NCI-H1930 (cell line): ENCODE measurements at places on chromosomes 1 and 21.

- DNase-seq = no peak
Observed at GRCh38 chr1:236429715-236430274, 35.7 kb downstream of the EDARADD start.

GRCh38 chr1:32126770-32127169 lies 18.9 kb downstream of the KPNA6 start:
- no peak for DNase-seq

GRCh38 chr1:171772312-171772711 lies 9.1 kb upstream of the METTL13 start:
- no peak for DNase-seq

DNA sequence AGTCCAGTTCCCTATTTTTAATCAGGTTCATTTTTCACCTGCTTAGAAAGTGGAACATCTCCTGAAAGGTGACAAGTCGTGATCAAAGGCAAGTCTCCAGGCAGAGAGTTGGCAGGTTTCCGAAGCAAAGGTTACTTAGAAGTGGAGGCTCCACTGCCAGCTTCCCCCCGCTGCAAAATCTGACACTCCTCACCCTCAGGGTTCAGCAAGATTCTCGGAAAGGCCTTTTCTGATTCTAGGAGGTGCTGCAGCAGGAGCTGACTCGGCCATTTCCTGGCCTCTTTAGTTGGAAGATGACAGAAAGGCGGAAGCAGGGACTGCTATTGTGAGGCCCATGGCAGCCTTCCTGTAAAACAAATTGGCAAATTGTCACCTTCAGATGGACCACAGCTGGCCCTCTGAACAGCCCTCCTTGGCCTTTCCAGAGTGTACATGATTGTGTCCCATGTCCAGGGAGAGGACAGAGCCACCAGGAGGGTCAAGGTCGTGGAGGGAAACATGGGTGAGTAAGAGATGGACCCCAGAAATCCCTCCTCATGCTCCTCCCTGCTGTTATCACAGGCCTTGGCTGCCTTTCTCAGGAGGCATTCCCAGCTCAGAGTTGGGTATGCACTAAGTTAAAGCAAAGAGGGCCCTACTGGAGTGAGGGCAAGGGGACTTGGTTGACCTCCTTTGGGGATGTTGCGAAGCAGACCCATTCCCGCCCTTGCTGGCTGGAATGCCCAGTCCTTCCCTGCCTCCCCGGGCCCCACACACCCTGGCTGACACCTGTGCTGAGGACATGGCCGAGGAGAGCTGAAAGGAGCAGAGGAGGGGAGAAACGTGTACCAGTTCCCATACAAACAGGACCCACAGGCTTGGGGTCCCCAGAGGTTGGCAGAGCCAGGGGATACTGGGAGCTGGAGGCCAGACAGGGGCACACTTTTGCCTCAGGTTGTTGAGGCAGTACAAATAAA lies 115.5 kb upstream of the IRF2BP2 start:
- no peak for DNase-seq

DNA sequence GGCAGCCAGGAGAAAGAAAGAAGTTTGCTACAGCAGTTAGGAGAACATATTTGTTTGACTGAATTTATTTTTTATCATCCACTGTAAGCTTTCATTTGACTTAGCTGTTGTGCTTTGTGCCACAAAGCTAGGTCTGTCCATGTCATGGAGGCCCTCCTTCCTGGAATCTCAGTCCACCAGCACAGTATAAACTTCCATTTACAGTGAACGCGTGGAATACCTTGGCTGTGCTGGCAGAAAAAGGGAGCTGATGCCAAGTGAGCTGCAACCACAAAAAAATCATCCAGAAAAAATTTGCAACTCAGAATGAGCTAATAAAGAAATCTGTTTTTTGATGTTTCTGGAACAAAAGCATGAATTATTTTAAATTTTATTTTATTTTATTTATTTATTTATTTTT lies 72.6 kb downstream of the ATP6V1G3 start:
- no peak for DNase-seq

DNA sequence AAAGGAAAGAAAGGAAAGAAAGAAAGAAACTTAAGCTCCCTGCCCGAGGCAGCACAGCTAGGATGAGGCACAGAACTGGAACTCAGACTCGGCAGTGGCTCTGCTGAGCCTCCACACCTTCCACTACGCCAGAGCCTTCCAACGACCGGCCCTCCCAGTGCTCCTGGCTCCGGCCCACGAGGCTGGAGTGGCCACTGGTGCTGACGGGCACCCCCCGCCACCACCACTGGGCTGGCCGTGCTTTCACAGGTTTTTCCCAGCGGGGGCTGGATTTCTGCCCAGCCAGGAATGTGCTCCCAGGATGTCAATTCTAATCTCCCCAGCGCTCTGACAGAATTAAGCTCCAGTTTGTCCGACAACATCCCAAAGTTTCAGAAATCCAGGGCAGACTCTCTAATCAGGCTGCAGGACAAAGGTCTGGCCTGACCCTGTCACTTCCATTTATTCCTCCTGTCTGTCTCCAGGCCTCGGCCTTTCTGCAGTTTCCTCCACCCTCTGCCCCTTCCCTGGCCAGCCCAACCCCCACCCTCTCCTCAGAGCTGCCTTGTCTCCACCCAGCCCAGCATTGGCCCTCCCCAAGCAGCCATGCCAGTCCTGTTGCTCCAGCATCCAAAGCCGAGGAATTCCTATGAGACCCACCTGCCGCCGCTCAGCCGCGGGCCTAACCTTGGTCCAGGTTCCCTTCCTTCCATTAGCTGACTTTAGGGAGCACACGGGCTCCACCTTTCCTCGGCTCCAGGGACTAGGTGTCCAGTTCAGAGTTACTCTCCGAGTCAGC lies 81.9 kb downstream of the CASZ1 start:
- no peak for DNase-seq

GRCh38 chr1:97918961-97919360 lies 1.9 kb downstream of the DPYD start:
- no peak for DNase-seq

DNA sequence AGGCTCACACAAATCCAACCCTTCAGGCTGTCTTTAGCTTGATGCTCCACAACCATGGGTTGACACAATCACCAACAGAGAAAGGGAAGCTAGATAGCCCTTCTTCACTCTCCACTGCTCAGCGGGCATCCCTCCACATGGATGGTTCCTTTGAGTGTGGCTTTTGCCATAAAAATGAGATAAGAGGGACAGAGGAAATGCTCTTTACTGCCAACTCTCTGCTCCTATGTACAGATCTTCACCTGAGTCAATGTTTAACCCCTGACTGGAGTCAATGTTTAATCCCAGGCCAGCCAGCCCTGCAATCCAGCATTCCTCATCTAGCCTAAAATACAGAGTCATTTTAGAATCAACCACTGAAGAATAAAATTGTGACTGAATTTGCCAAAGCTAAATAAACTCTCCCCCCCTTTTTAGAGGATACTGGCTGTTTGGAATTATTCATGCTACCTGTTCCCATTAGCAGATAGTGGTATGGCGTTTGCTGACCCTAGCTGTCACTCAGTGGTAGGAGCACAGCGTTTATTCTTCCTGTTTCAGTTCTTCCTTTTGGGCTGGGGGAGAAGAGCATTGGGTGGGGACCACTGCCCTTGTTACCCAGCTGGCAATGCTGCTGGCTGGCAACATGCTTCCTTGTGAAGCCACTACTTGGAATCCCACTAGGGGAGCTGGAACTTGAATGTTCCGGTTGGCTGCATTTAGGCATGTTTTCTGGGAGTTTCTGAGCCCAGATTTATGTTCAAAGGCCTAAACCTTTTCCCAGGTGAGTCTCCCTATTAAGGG lies 5.2 kb upstream of the PIGR start:
- no peak for DNase-seq

DNA sequence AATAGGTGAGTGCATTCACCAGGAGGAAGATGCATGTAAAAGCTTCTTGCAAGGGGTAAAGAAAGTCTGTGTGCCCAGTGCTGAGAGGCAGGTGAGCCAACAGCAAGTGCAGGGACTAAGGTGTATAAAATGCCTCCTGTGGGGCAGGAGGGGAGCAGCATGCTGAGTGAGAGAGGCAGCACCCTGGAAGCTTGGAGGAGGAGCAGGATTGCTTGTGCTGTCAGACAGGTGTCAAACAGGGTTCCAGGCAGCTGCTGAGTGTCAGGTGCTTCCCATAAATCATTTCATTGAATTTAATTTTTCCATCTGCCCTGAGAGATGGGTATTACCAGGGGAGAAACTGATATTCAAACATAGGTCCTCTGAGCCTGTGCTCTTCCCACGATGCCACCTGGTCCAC lies 13.9 kb downstream of the BSND start:
- no peak for DNase-seq

DNA sequence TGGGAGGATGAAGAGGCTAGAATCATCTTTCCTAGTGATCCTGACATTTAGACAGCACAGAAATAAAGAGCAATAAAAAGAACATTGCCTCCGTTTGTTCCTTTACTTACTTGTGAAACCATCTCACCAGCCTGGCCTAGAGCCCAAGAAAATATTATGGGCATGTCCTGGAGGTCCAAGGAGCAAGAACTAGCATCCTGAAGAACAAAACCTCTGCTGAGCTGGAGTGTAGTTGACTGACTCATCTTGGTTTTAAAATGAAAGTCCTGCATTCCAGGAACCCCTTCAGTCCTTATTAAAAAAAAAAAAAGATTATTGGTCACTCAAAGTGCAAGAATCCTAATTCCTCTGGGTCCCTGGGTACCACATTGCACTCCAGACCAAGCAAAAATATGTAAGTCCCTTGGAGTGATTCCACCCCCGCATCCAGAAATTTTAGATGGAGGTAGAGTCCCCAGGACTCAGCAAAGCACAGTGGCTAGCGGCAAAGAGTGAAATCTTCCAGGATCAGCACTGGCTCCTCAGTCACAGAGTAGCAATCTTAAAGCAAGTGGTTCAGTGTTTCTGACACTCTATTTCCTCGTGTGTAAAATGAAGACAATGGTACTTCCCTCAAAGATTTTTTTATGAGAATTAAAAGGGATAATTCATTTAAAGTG lies 7.0 kb downstream of the SMCP start:
- DNase-seq = no peak

DNA sequence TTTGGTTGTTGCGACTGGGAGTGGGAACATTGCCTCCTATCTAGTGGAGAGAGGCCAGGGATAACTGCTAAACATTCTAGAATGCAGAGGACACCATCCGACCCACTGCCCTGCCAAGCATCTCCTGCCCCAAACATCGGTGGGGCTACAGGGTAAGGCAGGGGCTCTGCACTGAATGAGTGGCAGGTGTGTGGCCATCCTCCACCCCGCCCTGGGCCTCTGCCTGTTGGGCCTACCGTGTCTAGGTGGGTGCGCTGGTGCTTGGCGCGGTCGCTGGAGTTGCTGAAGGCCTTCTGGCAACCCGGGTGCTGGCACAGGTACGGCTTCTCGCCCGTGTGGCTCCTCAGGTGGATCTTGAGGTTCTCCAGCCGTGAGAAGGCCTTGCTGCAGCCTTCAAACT lies 70.4 kb downstream of the DMRTB1 start:
- DNase-seq = no peak

DNA sequence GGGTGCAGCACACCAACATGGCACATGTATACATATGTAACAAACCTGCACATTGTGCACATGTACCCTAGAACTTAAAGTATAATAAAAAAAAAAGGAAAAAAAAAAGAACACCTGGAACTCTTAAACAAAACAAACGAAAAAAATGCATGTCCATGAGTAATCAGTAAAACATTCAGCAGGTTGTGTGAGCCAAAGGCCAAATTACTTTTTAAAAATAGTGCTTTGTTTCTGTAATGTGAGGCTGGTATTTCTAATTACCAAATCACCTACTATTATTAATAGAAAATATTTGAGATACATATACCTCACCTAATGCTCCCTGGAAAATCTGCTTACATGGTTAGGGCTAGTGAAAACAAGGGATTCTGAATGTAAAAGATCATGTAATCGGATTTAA lies 294.4 kb upstream of the NR5A2 start:
- DNase-seq = no peak

GRCh38 chr1:223133306-223133823 lies 9.7 kb downstream of the TLR5 start:
- DNase-seq = no peak

DNA sequence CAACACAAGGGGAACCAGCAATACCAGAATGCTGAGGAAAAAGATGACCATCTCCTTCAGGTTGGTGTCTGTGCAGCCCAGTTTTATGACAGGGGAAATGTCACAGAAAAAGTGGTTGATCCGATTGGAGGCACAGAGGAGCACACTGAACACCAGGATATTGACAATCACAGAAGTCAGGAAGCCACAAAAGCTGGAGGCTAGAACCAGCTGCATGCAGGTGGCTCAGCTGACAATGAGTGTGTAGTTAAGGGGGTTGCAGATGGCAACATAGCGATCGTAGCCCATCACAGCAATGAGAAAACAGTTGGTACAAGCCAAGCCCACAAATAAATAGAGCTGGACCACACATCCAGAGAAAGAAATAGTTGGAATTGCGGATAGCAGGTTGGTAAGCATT lies 16.3 kb upstream of the OR10K1 start:
- no peak for DNase-seq
